ENCODE measurements at places on chromosomes 7 and 10.

GRCh38 chr10:97574374-97575126 lies 2.0 kb downstream of the ANKRD2 start:
- no peak for DNase-seq

DNA sequence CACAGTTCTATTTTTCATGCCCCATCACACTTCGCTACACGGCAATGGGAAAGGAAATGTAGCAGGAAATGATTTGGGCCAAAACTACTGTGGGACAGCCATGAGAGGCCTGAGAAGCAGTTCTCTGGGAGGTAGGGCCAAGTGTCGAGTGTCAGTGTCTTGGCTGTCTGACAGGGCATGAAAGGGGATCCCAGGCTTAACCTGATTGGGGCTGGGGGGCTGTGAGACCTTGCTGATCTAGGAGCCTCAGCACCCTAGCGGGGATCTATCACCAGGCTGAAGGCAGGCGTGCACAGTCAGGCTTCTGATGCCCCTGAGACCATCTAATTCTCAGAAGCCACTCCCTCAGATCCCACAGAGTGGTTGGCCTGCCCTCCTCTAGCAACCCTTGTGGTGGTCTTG lies 58.2 kb upstream of the SLC25A13 start:
- DNase-seq: no peak

- no peak for DNase-seq
Observed at GRCh38 chr10:35074266-35074665, 15.9 kb downstream of the CUL2 start.

GRCh38 chr7:157222687-157223086 lies 84.0 kb downstream of the UBE3C start:
- no peak for DNase-seq

GRCh38 chr7:78057571-78057970 lies 259.0 kb downstream of the PHTF2 start:
- no peak for DNase-seq

- DNase-seq: no peak
Observed at GRCh38 chr7:15839416-15840100, 153.1 kb upstream of the MEOX2 start.

DNA sequence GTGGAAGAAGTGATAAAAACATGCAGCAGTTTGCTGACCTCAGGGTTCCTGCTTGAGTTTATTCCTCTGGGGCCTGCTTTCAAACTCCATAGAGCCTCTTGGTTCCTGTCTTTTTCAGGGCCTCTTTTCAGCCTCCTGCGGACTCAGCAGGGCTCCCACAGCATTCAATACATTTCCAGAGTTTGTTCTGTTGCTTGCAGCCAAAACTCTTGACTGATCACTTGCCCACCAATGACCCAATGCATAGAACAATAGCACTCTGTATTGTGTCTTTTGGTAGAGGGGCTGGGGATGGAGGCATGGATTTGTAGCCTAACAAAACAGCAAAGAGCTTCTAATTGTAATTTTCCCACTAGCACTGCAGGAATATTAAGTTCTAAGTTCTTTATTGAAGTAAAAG lies 50.8 kb upstream of the CREB5 start:
- DNase-seq: no peak

GRCh38 chr7:55939514-55940123 lies 12.1 kb upstream of the MRPS17 start:
- no peak for DNase-seq

DNA sequence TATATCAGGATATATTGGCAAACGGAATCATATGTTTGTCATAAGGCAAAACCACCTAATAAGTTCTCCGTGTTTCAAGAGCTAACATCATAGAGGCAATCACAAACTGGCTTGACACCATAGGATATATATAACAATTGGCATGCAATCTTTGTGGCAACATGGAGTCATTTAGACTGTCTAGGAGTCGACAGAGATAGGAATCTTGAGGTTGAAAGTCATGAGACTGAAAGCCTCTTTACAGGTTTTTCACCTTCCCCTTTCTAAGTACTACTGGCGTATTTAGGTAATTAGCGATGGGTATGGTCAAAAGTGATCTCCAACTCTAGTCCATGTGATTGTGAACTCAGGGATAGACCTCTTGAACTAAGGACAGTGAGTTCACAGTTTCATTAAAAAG lies 63.7 kb downstream of the THSD7A start:
- DNase-seq: no peak

GRCh38 chr7:74078461-74078860 lies 5.1 kb upstream of the LIMK1 start:
- no peak for DNase-seq

- no peak for DNase-seq
Observed at GRCh38 chr7:84073186-84073875, 121.3 kb downstream of the SEMA3A start.

DNA sequence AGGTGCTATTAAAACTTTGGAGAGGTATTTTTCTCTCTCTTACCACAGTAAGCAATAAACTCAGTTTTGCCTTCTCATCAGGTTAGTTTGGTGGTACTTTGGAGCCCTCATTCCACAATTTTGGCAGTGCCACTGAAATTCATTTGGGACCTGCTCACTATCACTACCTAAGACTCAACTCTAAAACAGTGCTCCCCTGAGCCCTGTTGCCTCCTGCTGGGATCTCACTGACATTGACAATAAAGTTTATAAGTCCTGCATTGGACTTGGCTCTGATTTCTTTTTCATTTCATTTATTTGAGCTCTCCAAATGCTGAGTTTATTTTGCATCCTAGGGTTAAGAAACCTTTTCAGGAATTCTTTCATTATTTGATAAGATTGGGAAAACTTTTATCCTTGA lies 130.8 kb upstream of the HPS1 start:
- no peak for DNase-seq

DNA sequence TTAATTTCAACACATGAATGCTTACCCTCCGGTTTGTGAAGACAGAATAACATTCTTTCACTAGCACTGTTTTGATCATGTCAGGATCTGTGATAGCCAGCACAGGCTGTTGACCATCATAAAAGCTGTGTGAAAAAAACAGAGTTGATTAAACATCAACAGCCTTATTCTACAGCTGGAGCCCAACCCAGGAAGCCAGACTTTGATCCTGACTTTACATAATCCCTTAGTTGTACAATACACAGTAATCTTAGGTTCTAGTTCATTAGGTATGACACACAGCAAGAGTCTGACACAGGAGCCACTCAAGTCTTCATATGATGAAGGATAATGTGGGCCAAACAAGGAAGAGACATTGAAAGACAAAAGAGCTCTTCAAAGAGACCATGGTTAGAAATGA lies 11.4 kb downstream of the CYP3A4 start:
- no peak for DNase-seq

DNA sequence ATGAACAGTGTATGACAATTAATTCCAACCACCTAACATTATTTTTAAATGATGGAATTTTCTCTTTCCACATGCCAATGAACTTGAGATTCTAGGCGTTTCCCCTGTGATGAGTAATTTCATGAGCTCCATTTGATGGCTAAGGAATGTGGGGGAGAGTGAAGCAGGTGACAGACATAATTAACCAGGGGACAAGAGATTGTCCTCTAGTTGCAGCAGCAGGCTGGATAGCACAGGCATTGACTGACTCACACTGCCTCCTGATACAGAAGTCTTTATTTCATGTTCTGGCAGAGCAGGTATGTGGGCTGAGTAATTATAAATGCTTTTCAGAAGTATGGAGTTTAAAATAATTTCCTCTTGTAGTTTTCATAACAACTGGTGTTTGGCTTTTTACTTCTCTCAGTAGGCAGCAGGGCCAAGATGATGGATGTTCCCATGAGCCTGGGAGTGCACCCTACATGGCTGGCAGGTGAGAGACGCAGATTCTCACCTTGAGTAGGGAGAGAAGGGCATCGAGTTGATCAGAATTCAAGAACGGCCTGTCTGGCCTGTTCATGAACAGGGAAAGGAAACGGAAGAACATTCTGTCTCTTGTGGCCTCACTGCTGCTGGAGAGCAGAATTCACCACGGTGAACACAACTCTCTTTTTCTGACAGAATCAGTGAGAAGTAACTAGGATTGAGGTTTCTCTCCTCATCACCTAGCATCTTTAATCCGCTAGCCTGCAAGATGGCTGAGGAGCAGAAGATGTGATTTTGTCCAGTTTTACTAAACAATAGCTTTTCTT lies 118.8 kb downstream of the AOAH start:
- no peak for DNase-seq

DNA sequence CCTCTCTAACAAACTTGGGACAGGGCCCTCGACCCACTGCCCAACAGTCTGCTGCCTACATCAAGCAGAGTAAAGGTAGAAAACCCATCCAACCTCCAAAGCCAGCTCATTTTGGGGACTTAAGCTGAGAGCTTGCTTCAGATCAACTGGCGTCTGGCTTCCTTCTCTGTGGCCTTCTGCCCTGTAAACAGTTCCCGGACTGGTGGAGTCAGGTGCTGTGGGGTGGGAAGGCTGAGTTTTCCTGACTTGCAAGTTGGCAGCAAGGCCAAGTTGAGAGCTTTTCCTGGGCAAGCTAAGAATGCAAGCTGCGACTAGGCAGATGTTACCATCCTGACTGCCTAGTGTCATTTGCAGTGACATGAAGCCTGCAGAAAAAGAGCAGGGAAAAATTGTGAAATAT lies 3.7 kb downstream of the GALNT17 start:
- DNase-seq: no peak

- DNase-seq: no peak
Observed at GRCh38 chr10:70368774-70369482, 13.5 kb downstream of the LRRC20 start.

DNA sequence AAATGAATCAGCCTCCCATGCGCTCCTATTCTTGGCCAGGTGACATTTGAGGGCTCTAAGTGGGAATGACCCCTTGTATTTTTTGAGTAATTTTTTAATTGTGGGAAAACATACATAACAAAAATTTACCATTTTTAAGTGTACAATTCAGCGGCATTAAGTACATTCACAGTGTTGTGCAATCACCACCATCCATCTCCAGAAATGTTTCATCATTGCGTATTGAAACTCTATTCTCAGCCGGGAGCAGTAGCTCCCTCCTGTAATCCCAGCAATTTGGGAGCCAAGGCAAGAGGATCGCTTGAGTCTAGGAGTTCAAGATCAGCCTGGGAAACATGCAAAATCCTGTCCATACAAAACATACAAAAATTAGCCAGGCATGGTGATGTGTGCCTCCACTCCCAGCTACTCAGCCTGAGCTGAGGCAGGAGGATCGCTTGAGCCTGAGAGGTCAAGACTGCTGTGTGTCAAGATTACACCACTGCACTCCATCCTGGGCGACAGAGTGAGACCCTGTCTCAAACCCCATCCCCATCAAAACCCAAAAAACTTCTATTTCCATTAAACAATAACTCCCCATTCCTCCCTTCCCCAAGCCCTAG lies 2.5 kb downstream of the ANTXRL start:
- DNase-seq: no peak

DNA sequence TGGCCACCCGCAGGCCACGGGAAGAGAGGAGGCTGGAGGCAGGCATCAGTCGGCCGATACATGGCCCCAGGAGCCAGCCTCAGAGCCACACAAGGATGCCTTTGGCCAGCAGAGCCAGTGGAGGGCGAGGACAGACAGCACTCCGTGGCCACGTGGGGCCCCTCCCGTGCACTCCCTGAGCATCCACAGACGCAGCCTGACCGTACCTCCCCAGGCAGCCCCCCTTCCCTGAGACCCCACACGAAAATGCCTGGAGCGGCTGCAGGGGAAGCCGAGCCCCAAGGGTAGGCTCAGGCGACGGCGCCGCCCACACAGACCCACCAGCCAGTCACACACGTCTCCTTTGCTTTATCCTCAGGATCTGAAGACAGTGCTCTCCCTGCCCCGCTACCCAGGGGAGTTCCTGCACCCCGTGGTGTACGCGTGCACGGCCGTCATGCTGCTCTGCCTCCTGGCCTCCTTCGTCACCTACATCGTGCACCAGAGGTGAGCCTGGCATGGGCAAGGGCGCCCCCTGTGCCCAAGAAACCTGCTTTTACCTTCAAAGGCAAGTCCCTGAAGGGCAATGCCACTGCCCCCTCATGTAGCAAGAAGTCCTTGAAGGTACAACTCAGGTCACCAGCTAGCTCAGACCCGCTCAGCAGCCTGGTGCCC lies 9.0 kb downstream of the ADGRA1 start:
- DNase-seq: no peak

- DNase-seq: no peak
Observed at GRCh38 chr10:29555746-29556481, 78.9 kb downstream of the SVIL start.

DNA sequence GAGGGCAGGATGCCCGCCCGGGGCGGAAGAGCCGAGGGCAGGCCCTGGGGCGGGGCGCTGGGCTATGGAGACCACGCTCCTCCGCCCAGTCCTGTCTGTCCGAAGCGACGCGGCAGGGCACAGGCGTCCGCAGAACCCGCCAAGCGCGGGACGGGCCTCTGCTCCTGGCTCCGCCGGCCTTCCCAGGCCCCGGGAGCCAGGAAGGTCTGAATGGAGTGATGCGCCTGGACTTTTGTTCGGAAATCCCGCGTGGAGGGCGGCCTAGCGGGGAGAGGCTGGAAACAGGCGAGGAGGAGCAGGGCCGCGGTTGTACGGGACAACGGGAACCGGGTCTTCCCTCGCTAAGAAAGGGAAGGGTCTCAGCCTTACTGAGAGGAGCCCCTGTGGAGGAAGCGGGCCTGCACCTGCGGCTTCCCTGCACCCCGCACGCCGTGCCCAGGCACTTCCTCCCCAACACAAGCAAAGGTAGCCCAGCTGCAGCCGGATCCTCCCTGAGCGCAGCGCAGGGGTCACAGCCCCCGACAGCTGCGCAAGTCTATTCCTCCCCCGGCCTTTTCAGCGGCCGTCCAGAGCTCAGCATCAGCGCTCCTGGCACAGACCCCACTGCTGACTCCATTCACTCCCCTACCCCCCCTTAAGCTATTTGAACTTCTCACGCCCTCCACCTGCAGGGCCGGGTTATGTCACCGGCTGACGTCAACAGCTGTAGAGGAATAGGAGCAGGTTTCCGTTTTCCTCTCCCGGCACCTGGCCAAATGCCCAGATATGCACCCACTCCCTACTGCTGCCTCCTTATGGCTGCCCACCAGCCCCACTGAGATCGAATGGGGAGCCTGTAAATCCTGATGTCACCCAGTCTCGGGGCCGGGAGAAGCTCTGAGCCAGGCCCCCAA lies 143.2 kb upstream of the RET start:
- no peak for DNase-seq

GRCh38 chr10:110432084-110432483 lies 65.6 kb upstream of the DUSP5 start:
- DNase-seq: no peak

GRCh38 chr7:45978010-45978681 lies 57.1 kb upstream of the IGFBP3 start:
- no peak for DNase-seq

GRCh38 chr7:46885167-46885566 lies 696.7 kb downstream of the TNS3 start:
- DNase-seq: no peak

- no peak for DNase-seq
Observed at GRCh38 chr10:131850383-131850870, 50.4 kb upstream of the PPP2R2D start.

DNA sequence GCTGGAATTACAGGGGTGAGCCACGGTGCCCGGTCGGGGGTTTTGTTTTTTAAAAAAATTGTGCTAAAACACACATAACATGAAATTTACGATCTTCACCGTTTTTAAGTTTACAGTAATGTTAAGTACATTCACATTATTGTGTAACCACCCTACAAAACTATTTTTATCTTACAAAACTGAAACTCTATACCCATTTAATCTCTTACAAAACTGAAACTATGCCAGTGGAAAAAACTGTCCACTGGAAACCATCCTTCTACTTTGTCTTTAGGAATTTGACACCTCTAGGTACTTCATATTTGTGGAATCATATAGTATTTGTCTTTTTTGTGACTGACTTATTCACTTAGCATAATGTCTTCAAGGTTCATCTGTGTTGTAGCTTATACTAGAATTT lies 1.0 kb upstream of the PSMC2 start:
- DNase-seq: no peak

GRCh38 chr7:157009170-157009777 lies 1.2 kb downstream of the MNX1 start:
- no peak for DNase-seq

GRCh38 chr7:38040831-38041230 lies 120.4 kb downstream of the EPDR1 start:
- no peak for DNase-seq
